ENCODE measurements at places on chromosomes 13 and 19.

- DNase-seq = no peak
These were observed 29.6 kb downstream of the ADPRHL1 start for GRCh38 chr13:113423520-113424163.

DNA sequence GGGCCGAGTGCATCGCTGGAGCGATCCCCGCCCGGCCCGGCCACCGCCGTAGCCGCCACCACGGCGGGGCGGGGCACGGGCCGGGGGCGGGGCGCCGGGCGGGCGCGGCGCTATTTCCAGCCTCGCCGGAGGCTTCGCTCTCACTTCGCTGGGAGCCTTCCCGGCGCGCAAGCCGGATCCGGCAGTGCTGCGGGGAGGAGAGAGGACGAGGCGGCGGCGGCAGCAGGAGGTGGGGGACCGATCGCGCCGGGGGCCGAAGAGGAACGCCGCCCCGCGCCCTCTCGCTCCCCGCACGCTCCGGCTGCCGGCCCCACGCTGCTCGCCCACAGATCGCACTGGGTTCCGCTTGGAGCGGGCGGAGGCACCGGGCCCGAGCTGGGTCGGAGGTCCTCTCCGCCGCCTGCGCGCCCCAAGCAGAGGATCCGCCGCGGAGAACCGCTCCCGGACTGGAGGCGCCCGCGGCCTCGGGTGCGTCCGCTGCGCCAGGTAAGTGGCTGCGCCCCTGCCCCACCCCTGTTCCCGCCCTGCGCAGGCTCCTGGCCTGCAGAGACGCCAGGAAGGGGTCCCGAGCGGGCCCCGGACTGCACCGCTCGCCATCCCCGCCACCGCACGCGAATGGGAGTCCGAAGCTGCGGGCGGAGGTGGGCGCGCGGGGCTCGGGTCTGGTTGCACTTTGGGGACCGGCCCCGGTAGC lies at the start of gene CHST8:
Gene CHST8 (plus strand): TSS at position 143 of the 694 bp plus-strand sequence. CDS start 67,309 bp downstream, outside the sequence.
- no peak for DNase-seq

- no peak for DNase-seq
These were observed 99.7 kb downstream of the GPC6 start for GRCh38 chr13:93326234-93326811.

GRCh38 chr13:42607546-42607945 lies 33.6 kb downstream of the TNFSF11 start:
- DNase-seq = no peak

DNA sequence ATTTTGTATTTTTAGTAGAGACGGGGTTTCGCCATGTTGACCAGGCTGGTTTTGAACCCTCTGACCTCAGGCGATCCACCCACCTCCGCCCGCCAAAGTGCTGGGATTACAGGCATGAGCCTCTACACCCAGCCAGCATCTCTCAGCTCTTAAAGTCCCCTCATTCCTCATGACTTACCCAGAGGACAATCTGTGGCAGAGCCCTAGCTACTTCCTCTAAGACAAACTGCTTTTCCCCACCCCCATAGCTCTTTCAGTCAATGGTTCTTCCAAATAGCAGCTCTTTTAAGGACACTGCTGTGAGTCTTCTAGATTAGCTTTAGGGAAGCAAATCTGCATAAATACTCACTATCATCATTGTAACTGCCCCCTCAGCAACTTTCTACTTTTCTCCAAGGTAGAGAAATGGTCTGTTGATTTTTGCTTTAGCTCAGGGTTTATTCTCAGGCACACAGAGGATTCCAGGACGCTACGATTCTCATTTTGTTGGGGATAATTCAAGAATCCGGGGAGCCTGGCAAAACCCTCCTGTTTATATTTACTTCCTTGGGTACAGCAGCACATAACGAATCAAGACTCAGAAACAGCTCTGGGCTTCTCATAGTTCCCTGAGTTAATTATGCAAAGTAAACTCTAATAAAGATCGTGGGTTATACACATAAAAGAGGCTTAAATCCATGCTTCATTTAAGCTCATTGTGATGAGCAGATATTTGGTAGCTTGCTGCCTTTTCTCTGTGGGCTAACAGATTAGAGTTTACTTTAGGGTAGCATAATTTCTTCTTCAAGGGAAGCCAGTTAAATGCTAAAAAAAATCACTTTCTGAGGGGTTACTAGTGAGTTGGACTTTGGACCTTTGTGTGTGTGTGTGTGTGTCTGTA lies 357.4 kb downstream of the TDRD3 start:
- DNase-seq = no peak

DNA sequence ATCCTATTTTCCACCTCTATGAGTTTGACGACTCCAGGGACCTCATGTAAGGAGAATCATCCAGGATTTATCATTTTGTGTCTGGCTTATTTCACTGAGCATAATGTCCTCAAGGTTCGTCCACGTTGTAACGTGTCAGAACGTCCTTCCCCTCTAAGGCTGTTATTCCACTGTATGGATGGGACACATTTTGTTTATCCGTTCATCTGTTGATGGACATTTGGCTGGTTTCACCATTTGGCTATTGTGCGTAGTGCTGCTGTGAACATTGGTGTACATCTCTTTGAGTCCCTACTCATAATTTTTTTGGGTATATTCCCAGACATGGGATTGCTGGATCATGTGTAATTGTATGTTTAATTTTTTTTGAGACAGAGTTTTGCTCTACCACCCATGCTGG lies 21.5 kb downstream of the CRTC1 start:
- DNase-seq = no peak

DNA sequence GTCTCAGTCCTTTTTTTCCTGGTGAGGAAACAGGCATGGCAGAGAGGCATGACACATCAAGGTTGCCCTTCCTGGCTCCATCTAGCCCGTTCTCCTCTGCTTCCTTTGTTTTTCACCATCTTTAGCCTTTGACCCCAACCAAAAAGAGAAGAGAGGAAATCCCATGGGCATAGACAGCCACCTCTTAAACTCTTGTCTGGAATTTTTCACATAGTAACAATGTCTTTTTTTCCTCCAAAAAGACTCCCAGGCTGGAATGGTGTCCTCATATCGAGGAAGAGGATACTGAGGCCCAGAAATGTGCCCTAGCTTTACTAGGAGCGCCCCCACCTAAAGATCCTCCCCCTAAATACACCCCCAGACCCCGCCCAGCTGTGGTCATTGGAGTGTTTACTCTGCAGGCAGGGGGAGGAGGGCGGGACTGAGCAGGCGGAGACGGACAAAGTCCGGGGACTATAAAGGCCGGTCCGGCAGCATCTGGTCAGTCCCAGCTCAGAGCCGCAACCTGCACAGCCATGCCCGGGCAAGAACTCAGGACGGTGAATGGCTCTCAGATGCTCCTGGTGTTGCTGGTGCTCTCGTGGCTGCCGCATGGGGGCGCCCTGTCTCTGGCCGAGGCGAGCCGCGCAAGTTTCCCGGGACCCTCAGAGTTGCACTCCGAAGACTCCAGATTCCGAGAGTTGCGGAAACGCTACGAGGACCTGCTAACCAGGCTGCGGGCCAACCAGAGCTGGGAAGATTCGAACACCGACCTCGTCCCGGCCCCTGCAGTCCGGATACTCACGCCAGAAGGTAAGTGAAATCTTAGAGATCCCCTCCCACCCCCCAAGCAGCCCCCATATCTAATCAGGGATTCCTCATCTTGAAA lies at the start of gene GDF15:
Gene GDF15 (plus strand): TSS at position 484 of the 868 bp plus-strand sequence. CDS start 32 bp downstream, at position 516.
- DNase-seq = peak; percentile 42

- no peak for DNase-seq
These were observed at the start of gene HCN2 for GRCh38 chr19:589693-590395. TSS of gene HCN2 (plus strand) at chr19:589881. CDS start at chr19:589946, 65 bp downstream.

GRCh38 chr13:92512852-92513251 lies 713.8 kb upstream of the GPC6 start:
- no peak for DNase-seq

GRCh38 chr13:97786510-97786909 lies 167.0 kb upstream of the IPO5 start:
- DNase-seq = no peak

GRCh38 chr13:49466292-49466838 lies 22.3 kb downstream of the SETDB2 start:
- DNase-seq = no peak

- DNase-seq = no peak
These were observed 264.6 kb downstream of the NHLRC3 start for GRCh38 chr13:39302820-39303219.

GRCh38 chr13:75873494-75873893 lies 237.4 kb downstream of the LMO7 start:
- DNase-seq = no peak

DNA sequence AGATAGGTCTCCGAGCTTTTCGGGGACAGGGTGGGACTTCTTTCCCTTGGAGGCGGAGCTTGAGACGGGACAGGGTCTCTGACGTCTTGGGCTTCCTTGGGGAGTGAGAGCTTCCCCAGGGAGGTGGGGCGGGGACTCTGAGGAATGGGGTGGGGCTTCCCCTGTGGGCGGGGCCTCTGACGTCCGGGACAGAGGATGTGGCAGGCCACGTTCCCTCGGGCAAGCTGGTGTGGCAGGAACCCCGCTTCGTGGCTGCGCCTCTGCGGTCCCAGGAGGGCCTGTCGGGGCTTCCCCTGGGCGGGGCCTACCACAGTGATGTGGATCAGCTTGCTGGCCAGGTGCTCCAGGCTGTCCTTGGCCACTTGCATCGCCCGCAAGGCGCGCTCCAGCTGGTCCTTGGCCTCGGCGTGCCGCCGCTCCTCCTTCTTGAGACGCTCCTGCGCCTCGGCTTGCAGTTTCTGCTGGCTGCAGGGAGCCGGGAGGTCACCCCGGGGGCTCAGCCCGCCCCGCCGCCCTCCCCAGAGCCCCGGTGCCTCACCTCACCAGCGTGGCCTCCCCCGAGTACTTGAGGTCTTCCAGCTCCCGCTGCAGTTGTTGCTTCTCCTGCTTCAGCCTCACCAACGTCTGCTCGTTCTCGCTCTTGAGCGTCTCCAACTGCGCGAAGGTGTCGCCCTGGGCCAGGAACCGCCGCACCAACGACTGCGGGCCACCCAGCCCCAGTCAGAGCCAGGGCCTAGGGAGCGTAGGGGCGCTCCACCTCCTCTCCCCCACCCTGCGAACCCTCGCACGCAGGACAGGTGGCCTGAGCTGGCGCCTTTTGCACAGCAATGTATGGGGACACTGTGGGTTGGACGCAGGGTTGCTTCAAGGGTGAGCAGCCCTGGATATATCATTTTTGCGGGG lies 3.3 kb upstream of the RGL3 start:
- DNase-seq = peak; percentile 81

DNA sequence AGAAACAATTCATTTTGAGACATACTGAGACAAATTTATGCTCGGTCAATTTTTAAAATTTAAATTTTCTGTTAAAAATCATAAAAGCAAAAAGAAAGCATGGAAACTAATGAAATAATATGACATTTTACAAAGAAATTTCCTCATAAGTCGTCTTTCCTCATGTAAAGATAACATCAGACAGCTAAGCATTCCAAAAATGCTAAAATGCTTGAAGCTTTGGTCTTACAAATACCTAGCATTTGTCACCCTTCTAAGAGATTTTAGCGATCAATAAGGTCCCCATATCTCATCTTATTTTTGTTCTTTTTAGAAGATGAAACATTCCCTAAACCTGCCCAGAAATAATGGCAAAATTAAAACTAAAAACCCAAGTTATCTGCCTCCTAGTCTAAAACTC lies 68.5 kb upstream of the FREM2 start:
- no peak for DNase-seq
